ENCODE measurements at places on chromosomes 16 and 17.

GRCh38 chr16:30957456-30958174 is at the start of gene SETD1A:
TSS of gene SETD1A (plus strand) at chr16:30957754. CDS start at chr16:30958732, 978 bp downstream.
- peak; percentile 98 for DNase-seq

DNA sequence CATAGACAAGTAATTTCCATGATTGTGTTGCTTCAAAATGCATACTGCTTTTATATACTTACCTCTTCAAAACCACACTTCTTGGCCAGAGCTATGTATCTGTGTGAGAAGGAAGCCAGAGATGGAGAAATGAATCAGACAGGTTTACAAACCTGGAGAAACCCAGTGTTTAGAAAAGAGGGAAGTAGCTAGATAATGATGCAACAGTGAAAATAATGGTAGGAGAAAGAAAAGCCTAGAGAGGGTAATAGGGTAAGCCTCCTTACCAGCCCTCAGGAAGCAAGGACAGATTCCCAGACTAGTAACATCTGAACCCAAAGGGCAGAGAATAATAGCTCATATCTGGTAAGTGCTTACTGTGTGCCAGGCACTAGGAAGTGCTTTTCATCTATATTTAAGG is 250.3 kb upstream of the CDH11 start:
- DNase-seq, result no peak

- DNase-seq, result no peak
Measured at GRCh38 chr17:47816947-47817346, 4.6 kb downstream of the OSBPL7 start.

DNA sequence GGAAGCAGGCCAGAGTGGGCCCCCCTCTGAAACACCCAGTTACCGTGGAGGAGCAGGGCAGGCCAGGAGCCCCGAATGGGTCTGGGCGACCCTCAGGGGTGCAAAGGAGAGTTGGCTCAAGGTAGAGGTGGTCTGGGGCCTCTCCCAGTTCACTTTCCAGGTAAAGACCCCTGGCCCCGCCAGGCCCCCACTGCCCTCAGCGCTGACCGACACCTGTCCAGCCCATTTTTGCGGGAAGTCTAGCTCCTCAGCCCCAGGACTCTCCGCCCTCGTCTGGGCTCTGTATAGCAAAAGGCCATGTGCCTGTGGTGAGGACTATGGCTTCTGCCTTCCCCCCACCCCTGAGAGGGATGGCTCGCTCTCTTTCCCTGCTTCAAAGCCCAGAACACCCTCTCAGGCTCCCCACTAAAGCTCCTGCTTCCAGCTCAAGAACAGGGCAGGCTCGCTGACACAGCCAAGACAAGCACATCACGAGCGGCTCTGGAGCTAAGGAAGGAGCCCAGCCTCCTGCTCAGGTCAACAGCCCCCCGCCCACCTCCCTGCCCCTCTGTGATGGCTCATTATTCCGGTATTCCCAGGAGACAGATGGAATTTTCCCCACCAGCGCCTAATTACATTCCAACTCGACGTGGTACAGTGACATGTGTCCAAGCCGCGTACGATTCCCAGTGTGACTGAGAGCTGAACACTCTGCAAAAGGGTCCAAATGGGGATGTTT is 59.4 kb downstream of the RTN4RL1 start:
- no peak for DNase-seq

DNA sequence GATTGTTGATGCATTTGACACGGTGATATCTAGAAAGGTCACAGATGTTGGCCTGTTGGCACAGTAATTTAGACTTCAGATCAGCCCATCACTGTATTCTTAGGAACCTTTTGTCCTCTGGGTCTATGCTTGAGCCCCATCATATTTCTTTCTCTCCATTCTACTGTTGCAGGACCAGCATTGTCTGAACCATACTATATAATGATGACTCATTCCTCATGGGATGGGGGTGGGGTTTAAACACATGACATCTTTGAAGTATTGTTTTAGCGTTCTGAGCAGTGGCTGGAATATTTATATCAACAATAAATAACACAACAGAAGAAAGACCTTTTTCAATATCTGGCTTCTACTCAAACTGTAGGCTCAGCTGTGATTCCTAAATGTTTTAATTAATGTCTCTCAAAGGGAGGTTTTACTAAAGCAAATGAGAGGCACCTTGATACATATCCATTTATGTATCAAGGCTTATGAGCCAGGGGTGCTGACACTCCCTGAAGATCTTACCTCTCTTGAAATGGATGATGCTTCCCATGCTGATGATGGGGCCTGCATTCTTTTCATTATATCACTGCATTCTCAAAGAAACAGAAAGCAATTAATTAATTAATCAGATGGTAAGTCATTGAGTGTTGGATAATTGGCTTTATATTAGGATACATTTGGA is 379.0 kb upstream of the GOT2 start:
- no peak for DNase-seq

GRCh38 chr17:43931062-43931571 is 11.2 kb downstream of the PPY start:
- no peak for DNase-seq

- peak; percentile 88 for DNase-seq
Measured at GRCh38 chr16:85114909-85115567, 2.8 kb upstream of the CIBAR2 start.

DNA sequence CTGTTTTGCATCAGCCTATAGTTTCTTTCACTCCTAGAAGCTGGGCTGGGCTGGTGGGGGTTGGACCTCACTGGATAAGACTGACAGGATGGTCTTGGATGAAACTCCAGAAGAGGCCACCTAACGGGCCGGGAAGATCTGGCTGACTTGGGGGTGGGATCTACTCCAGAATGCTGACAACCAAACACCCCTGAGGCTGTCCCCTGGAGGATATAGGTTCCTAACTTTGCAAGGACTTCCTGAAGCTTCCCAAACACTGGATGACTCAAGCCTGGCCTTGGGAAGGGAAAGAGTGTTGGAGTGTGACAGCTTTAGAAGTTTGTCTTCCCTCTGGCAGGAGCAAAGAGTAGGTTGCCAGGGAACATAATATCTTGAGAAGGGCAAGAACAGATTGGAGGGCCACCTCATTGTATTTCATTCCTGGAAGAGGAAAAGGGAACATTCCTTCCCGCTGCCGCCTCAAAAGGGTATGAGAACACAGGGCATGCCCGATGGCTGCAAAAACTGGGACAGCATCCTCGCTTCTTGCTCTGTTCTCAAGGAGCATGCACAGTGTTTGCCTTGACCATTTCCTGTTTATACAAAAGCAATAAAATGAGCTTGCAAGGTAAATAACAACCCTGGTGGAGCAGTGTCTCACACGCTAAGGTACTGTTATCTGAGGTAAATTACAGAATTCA is 6.8 kb upstream of the CYB5B start:
- no peak for DNase-seq

- peak; percentile 74 for DNase-seq
Measured at GRCh38 chr16:87661561-87661960, 59.3 kb downstream of the JPH3 start.

DNA sequence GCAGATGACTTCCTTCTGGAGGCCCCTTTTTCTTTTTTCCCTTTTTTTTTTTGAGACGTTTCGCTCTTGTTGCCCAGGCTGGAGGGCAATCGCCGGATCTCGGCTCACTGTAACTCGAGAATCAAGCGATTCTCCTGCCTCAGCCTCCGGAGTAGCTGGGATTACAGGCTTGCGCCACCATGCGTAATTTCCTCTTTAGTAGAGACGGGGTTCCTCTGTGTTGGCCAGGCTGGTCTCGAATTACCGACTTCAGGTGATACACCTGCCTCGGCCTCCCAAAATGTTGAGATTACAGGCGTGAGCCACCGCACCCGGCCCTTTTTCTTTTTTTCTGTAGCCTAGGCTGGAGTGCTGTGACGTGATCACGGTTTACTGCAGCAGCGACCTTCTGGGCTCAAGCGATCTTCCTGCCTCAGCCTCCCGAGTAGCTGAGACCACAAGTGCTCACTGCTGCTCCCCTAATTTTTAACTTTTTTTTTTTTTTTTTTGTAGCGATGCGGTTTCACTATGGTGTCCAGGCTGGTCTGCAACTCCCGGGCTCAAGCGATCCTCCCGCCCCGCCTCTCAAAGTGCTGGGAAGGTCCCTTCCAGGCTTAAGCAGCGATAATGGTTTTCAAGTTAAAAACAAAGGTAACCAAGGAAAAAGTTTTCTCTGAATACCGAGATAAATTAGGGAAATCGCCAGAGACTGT is 956 bp upstream of the IST1 start:
- DNase-seq, result peak; percentile 71

DNA sequence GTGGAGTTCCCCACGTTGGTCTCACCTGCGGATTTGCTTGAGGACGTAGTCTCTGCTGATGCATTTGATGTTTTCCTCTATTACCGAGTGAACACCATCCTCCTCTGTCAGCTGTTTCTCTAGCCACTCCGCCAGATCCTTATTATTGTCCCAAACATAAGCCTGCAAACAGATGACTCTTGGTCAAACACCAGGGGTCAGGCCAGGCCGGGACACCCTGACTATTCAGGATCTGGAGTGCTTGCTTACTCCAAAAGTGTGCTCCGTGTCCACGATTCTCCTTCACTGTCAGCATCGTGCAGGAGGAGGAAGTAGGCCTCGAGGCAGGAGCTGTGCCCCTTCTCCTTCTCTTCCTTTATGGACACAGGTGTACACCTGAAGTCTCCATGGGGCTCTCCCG is 140.2 kb downstream of the AATF start:
- peak; percentile 38 for DNase-seq

GRCh38 chr16:70675851-70676513 is 9.9 kb downstream of the MTSS2 start:
- DNase-seq, result peak; percentile 33

DNA sequence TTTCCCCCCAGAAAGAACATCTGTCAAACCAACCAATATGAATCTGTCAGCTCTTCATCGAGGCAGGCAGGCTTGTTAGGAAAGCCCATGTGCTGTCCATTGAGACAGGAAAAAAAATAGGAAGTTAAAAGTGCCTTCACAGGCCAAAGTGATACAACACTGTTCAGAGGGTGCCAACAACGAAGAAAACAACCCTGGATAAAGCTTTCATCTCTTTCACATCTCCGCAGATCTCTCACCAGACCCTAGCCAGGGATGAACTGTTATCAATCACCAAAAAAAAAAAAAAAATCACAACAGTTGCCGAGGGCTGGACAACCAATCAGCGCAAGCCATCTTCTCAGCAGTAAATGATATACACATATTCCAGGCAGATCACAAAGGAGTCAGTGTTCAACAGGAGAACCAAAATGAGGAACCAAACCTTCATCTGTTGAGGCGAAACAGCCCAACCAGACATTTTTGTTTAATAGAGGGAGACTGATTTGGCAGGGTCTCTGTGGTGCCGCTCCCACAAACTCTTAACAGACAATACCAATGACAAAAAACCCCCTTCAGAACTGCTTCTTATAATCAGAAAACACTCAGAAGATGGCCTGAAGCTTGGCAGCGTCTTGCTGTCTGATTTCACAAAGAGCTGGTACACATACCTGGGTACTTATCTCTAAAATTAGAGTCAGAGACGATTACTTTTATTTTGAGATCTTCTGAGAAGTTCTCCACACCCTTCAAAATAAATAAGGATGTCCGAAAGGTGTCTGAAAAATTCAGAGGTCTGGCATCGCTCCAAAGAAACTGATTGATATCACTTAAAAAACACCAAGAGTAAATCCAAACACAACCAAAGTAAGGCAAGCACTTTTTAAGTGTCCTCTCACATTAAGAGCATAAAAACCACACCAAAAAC is 1.8 kb downstream of the MAP3K14 start:
- DNase-seq, result no peak

DNA sequence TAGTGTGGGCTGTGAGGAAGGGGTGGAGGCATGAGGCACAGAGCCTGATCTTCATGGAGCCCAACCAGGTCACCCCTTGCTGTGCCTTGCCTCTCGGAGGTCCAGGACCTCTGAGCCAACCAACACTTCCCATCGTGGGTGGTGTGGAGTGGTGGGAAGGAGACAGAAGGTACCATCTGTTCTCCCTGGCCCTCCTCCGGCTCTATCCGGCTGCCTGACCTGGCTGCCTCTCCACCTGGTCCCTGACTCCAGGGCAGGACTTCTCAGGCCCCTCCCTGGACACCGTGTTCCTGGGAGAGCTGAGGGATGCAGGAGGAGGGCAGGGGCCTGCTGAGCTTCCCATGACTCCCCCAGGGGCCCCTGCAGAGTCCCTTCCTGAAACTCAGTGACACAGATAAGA is 3.9 kb downstream of the PDK2 start:
- DNase-seq, result no peak

GRCh38 chr17:78159575-78160158 is 8.7 kb upstream of the SYNGR2 start:
- no peak for DNase-seq
